ENCODE measurements at places on chromosomes 3 and 15.

DNA sequence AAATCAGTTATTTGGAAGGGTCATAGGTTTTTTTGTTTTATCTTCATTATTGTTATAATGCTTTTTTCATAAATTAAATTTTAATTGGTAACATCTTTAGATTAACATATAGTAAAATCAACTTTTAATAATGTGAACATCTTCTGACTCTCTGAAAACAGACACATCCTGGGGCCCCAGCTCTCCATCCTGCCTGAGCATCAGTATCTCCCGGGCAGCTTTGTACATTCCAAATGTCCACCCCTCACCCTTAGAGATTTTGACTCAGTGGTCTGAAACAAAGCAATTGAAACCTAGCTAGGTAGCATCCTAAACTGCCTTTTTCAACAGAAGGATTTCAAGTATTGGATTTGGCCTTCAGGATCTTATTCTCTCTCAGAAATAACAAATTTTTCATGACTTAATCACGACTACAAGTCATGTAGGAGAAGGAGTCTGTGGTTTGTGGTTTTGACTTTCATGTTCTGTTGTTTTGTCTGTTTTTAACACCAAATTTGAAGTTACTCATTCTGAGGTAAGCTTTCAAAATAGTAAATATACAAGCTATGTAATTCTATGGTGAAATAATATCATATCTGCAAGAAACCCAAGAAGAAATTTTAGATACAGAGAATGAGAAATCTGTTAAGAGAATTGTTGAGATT, 147.3 kb upstream of the UBE2E2 start:
- DNase-seq, result no peak

DNA sequence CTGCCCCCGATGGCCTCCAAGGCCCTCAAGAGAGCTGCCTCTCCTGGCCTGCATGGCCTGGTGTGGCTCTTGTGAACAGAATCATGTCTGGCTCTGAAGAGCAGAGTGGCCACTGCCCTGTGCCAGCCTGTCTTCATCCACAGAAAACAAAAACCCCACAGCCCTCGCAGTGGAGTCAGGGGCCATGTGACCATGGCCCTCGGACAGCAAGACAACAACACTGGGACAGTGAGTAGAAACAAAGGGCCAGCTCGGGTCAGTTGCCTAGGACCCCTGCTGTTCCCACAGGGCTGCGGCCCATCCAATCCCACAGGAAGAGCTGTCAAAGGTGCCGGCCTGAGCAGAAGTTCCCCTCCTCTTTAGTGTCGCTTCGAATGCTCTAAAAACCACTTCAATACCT, 72.5 kb downstream of the UMPS start:
- no peak for DNase-seq

- DNase-seq, result no peak
These were observed 19.9 kb upstream of the FAM174B start for GRCh38 chr15:92675485-92675884.

GRCh38 chr3:170171563-170171962, 10.0 kb downstream of the PHC3 start:
- no peak for DNase-seq

DNA sequence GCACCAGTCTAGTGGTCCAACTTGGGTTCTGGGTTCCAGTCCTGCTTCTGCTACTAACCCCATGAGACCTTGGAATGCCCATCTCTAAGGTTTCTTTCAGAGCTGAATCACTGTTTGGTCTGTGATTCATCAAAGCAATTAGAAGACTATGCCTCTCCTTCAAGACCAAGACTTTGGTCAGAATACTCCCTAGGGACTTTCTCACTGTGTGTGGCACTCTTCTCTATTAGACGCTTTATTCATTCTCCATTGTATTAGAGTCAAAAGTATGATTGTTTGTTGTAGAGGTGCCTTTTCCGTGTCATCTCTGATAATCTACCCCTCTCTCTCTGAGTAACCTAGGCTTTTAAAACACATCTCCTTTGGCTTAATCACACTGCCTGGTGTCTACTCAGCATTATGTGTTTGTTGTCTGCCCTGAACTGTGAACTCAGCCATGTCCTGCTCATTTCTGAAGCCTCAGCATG, 90.5 kb downstream of the LPP start:
- no peak for DNase-seq

DNA sequence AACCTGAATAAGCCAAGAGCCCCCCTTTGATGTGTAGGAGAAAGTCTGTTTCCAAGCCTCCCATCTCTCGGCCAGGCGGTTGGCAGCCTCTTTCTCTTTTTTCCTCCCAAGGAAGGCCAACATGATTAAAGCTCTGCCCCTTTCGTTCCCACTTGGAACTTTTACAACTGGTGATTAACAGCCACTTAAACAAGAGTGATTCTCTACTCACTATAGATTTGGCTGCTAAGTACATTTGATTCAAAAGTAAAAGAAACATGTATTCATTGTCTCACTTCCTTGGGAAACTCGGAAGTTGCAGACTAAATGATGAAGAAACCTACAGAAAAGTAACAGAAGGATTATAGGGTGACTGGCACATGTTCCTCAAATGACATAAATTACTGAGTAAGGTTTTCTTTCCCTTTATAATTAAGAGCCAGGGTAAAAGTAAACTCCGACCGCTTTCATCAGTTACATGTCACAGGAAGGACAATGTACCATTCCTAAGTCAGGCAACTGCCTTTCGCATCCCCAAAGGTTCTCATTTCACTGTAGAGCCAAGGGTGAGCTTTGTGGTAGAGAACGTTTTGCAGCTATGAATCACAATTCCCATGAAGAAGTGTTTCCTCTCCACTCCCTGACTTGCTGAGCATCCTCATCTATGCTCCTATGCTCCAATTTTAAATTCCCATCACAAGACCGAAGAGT, 72.7 kb downstream of the MB21D2 start:
- DNase-seq, result no peak

GRCh38 chr3:79846148-79846933, 78.5 kb upstream of the ROBO1 start:
- no peak for DNase-seq

- no peak for DNase-seq
These were observed 10.7 kb downstream of the MTHFS start for GRCh38 chr15:79886124-79886523.

DNA sequence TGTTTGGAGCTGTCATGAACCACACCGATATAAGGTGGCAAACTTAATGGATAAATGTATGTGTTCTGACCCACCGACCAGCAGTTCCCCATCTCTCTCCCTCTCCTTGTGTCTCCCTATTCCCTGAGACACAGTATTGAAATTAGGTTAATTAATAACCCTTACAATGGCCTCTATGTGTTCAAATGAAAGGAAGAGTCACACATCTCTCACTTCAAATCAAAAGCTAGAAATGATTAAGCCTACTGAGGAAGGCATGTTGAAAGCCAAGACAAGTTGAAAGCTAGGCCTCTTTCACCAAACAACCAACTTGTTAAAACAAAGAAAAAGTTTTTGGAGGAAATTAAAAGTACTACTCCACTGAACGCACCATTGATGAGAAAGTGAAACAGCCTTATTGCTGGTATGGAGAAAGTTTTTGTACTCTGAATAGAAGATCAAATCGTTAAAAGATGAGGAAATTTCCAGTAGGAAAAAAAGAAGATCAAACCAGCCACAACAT, 15.0 kb downstream of the ATR start:
- DNase-seq, result no peak

- peak; percentile 81 for DNase-seq
These were observed 5.8 kb upstream of the TUSC2 start for GRCh38 chr3:50333744-50334328.

GRCh38 chr15:38486936-38487335, 33.0 kb downstream of the FAM98B start:
- DNase-seq, result no peak

GRCh38 chr3:7618606-7619005, 757.7 kb downstream of the GRM7 start:
- no peak for DNase-seq

Measured in NCI-H460 (cell line).